ENCODE measurements at places on chromosomes 12 and 14. TPM values are rescaled to one million over a fixed set of nuclear protein-coding genes. Genes with fewer than 3 reads are reported as not detected.

The SMIM41 gene
- not detected for total RNA-seq

The PTGR2 gene
- 2.0 TPM for total RNA-seq

The AHSA1 gene
- total RNA-seq: 82.9 TPM

The DEPDC4 gene
- total RNA-seq: 0.22 TPM

The TEX52 gene
- total RNA-seq: under 0.01 TPM

The C1S gene
- 0.09 TPM for total RNA-seq

The RNASE7 gene
- total RNA-seq: not detected

The TOMM20L gene
- total RNA-seq: not detected

The C14orf132 gene
- 3.6 TPM for total RNA-seq

The HOXC5 gene
- not detected for total RNA-seq

The LTBP2 gene
- total RNA-seq: 5.1 TPM

The METTL25 gene
- 17.0 TPM for total RNA-seq

The CCND2 gene
- total RNA-seq: 69.9 TPM

The KIF5A gene
- not detected for total RNA-seq

The RFX4 gene
- total RNA-seq: not detected

The CD163 gene
- not detected for total RNA-seq

The EGLN3 gene
- 1.6 TPM for total RNA-seq

The CFL2 gene
- total RNA-seq: 61.5 TPM
